ENCODE measurements at places on chromosomes 13 and 19.

DNA sequence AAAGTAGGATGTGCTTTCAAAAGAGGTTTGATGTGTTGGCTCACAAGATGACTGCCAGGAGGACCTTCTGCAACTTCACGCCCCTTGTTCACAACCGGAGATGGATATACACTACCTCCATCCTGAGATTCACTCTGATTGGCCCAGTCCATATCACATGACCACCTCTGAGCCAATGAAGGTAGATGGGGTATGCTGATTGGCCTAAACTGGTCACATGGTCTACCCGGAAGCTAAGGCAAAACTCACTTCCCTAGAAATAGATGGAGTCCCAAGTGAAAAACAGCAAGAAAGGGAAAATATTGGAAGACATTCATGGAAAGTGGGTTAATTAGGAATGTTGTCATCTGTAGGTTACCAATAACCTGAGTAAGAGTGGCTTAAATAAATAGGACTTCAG is 119.7 kb upstream of the MRI1 start:
- DNase-seq: no peak

- DNase-seq: no peak
These were observed 48.9 kb upstream of the TNFSF11 start for GRCh38 chr13:42525035-42525504.

- no peak for DNase-seq
These were observed 234.8 kb downstream of the DACH1 start for GRCh38 chr13:71632206-71632605.

DNA sequence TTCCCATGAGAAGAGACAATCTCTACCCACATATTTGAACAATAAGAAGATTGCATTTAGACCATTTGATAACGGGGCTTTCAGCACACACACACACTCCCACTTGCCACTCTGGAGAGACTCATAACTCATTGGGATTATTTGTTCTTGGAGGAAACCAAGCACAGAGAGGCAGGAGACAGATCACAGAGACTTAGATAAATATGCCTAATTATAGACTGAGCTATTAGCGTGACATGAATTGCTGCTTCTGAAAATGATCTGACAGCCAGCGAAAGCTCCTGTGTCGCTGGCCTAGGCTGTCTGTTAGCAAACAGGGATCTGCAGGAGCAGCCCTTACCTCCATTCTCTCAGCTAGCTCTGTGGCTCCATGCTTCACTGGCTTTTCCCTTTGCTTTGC is 111.4 kb downstream of the CCNA1 start:
- DNase-seq: no peak

DNA sequence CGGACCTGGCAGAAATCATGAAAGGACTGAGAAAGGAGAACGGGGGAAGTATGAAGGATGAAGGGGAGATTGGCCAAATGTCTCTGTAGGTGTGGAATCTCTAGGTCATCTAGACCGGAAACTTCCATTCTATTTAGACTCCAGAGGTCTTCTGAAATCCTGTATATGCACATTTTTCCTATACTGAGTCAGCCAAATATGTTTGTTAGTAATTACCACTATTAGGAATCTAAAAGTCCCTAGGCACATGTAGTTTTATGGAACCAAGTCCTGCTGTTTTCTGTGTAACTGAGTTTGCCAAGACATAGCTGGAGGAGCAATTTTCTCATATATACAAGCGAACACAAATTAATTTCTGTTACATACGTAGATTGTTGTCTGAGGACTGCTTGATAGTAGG is 498.1 kb downstream of the GPC5 start:
- no peak for DNase-seq

DNA sequence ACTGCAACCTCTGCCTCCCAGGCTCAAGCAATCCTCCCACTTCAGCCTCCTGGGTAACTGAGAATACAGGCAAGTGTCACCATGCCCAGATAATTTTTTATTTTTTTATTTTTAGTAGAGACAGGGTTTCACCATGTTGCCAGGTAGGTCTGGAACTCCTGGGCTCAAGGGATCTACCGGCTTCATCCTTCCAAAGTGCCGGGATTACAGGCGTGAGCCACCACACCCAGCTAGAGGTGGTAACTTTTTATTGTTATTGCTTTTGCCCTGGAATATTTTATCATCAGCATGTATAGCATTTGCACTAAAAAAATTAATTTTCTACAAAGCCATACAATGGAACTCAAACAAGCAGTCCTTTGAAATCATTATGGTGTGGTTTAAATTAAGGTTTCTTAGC is 14.0 kb downstream of the HAUS8 start:
- DNase-seq: no peak

DNA sequence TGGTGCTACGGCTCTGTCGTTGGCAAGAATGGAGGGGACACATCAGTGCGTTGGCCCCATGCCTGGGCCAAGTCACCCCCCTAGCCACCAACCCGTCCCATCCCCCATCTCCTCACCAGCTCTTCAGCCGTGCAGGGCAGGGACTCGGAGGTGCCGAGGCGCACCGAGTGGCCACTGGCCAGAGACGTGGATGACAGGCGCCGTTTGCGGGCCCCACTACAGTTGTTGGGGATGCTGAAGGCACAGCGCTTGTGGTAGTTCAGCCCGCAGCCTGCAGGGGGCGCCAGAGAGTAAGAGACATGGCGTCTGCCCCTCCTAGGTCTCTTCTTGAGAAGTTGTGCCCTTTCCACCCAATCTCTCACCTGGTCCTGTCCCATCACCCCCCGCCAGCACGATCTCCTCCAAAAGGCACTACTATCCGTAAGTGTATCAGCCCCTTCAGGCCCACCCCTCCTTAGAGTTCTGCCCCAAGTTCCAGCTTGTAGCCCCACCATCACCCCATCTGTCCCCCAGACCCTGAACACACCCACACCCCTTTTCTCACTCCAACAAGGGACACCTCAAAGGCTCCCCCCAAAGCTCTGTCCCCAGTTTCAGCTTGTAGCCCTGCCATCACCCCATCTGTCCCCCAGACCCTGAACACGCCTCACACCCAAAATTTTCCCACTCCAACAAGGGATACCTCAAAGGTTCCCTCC is 12.4 kb downstream of the PRKD2 start:
- peak; percentile 71 for DNase-seq

GRCh38 chr19:46076951-46077814 is 36.4 kb upstream of the IGFL4 start:
- peak; percentile 94 for DNase-seq

GRCh38 chr13:83667606-83668005 is 214.7 kb downstream of the SLITRK1 start:
- no peak for DNase-seq

- no peak for DNase-seq
These were observed 266.7 kb downstream of the FOXO1 start for GRCh38 chr13:40399756-40400155.

- no peak for DNase-seq
These were observed 1124.8 kb upstream of the PRR20A start for GRCh38 chr13:56015919-56016318.

DNA sequence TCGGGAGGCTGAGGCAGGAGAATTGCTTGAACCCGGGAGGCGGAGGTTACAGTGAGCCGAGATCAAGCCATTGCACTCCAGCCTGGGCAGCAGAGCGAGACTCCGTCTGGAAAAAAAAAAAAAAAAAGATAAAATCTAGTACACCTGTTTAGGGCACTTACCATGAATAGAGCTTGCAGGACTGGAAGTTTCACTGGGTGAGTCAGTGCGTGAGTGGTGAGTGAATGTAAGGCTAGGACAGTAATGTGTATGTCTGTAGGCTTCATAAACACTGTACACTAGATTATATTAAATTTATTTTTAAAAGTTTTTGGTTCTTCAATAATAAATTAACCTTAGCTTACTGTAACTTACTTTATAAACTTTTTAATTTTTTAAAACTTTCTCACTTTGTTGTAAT is 22.9 kb downstream of the PPP5C start:
- no peak for DNase-seq

DNA sequence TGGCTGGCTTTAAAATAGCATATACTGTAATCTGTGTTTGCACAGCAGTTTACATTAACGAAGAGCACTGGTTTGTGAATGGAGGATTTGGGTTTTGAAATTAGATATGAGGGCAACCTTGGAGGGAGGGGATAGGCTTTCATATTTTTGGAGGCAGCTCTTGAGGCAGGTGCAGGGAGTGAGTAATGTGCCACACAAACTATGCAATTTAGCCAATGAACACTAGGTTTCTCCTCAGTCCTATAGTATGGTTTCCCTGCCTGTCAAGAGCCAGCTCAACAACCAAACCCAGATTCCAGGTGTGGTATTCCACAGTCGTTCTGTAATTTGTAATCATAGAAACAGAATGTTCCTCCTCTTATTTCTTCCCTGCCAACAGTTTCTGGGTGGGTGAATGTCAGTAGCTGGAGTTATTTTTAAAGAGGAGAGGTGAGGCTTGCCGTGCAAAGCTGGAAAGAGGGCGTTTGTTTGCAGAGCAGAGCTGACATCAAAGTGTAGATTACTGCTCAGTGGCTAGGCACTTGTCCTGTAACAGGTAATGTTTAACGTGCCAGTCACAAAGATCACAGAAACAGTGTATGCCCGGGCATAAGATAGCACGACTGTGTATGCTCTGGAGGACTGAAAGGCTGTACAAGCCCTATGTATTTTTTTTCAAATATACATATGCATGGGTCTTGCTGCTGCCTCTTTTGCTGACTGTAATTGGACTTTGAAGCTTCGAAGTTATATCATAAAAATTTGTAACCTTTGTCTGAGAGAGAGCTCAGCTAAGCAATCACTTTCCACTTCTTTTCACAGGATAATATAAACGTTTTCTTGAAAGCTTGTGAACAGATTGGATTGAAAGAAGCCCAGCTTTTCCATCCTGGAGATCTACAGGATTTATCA is 124.2 kb downstream of the LMO7 start:
- no peak for DNase-seq

GRCh38 chr19:816500-816857 is 5.3 kb downstream of the PLPPR3 start:
- no peak for DNase-seq

GRCh38 chr19:34430738-34431625 is 2.8 kb downstream of the UBA2 start:
- peak; percentile 66 for DNase-seq

- DNase-seq: peak; percentile 82
These were observed at the start of gene GJB6 for GRCh38 chr13:20231839-20232555. Gene GJB6 (minus strand): TSS chr13:20232319. CDS start chr13:20223480, 8,839 bp downstream.

- DNase-seq: no peak
These were observed 7.2 kb downstream of the ACTN4 start for GRCh38 chr19:38654628-38655055.

DNA sequence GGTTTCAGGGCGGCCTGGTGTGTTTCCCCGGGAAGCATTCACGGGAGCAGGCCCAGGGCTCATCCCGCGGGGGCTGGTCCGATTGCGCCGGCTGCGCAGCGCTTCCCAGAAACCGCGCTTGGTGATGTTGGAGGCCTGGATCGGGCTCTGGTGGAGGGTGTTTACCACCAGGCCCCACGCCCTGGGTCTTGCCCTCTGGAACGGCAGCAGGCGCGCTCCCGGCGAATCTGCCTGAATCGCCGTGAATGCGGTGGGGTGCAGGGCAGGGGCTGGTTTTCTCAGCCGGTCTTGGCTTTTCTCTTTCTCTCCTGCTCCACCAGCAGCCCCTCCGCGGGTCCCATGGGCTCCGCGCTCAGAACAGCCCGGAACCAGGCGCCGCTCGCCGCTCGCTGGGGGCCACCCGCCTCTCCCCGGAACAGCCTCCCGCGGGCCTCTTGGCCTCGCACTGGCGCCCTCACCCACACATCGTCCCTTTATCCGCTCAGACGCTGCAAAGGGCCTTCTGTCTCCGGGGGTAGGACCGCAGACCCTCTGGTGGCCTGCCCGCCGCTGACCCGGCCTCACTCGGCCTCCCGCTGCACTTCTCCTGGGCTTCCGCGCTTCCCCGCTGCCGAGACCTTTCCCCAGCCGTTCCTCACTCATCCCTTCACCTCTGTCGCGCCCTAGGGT is 69.4 kb upstream of the GJB6 start:
- peak; percentile 29 for DNase-seq

- peak; percentile 93 for DNase-seq
These were observed 2.1 kb upstream of the PCDH8 start for GRCh38 chr13:52850396-52851136.

GRCh38 chr19:49148784-49149651 is 6.2 kb downstream of the HRC start:
- peak; percentile 100 for DNase-seq

All from neural progenitor cell (in vitro differentiated cells).